Hematopoietic multipotent progenitor cell treated with erythropoietin and hydrocortisone succinate and interleukin-3 and kit ligand, for 8 days (in vitro differentiated cells): ENCODE measurements at places on chromosomes 5 and 9.

GRCh38 chr5:132300577-132301343, 6.6 kb downstream of the SLC22A4 start:
- DNase-seq = peak; percentile 81

DNA sequence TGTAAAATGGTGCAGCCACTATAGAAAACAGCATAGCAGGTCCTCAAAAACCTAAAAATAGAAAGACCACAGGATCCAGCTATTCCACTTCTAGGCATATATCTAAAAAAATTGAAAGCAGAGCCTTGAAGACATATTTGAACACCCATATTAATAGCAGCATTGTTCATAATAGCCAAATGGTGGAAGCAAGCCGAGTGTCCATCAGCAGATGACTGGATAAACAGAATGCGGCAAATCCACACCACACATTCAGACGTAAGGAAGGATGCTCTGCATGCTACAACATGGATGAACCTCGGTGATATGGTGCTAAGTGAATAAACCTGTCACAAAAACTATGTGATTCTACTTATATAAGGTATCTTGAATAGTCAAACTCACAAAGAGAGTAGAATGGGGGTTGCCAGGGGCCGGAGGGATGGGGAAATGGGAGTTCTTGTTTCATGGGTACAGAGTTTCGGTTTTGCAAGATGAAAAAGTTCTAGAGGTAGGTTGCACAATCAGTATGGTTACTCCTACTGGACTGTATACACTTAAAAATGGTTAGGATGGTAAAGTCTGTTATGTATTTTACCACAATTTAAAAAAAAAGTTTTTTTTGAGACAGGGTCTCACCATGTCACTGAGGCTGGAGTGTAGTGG, 17.1 kb upstream of the HSD17B3 start:
- no peak for DNase-seq

DNA sequence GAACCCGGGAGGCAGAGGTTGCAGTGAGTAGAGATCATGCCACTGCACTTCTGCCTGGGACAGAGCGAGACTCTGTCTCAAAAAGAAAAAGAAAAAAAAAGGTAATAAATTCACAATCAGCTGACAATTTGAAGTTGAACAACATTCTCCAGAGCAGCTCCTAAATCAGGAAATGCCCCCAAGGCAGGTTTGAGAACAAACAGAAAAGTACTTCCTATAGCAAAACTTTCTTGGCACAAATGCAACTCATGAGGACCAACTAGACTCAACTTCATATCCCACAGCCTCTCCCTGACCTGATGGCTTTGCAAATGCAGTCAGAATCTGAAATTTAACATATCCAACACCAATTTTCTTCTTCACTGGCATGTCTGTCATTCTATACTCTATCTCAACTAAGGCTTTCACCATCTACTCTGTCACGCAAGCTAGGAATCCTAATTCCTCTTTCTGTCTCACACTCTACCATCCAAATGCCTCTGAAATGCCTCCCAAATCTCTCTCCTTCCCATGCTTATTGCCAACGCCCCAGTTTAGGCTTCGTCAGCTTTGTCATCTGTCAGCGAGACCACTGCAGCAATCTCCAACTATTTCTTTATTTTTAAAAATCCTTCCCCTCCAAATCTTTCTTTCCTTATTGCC, 113.3 kb downstream of the MAPKAP1 start:
- DNase-seq = no peak

DNA sequence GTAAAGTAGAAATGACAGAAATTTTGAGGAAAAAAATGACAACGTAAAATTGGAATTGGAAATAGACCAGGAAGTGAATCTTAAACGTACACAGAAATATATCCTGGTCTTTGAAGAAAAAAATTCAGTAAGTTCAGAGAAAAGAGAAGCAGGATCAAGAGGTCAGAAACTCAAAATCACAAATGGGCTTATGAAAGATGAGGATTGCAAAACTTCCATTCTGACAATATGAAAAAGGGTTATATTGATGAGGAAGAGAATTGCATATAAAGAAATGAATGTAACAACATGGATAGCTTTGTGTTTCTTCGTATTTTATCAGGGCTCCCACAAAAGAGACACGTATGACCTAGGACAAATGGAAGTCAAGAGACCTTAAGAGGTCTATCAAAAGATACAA, 58.1 kb downstream of the OXCT1 start:
- DNase-seq = no peak

- peak; percentile 19 for DNase-seq
Observed at GRCh38 chr5:142717582-142718215, 31.8 kb upstream of the FGF1 start.

GRCh38 chr5:16578474-16578883, 38.3 kb downstream of the RETREG1 start:
- no peak for DNase-seq

DNA sequence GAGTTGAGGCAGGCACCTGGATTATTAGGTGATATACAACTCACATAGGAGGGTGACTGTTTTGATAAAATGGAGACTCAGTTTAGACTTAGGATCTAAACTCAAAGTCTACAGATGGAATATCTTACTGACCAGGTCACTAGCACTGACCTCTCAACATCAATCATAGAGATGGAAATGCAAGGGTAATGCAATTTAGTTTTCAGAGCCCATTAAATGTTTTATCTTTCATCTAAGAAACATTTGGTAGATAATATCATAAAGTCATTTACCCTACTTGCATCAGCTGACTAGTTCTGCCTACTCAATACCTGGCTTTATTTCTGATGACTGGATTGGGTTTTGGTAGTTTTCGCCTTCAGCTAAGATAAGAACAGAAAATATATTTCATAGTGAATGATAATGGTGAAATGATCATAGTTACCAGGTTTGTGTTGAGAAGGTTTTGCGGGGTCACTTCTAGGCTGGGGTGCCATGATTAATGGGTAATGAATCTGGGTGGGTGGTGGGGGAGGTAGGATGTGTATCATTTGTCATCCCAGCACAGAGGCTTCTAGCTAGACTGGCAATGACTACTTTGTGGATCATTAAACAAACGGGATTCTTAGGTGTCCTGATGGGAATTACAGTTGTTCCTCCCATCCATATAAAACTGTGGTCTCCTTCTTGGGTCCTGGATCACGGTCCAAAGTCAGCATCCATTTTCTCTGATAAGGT, 173.4 kb downstream of the PPP2R2B start:
- no peak for DNase-seq

GRCh38 chr5:132207778-132208177, 19.9 kb downstream of the P4HA2 start:
- DNase-seq = no peak

DNA sequence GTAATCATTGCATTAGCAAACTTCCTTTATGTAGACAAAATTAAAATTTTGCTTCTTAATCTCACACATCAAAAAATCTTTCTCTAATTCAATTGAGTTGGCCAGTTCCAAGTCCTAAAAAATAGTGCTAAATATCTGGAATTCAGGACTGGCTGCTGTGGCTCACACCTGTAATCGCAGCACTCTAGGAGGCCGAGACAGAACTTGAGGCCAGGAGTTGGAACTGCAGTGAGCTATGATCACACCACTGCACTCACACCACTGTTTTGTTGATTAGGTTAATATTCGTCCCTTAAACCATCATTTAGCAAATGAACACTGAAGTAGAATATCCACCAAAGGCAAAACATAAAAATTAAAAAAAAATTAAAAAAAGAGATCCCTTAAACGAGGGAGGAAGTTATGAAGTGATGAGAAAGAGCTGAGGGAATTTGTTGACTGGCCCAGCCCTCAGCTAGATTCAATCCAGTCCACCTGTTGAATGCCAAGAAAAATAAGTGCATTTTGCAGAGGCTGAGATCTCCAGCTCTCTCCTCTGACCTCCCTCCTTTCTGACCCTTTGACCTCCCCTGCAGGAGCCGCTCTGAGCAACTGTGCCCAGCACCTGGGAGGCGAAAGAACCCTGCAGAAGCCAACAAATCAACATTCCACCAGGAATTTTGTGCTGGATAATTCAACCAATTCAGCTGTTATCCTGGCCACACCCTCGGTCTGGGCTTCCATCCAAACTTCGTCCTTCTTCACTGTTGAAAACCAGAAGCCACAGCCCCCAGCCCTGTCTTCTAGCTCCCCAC, 96.8 kb downstream of the OR2K2 start:
- no peak for DNase-seq

- DNase-seq = no peak
Observed at GRCh38 chr9:68793605-68794343, 88.7 kb downstream of the PIP5K1B start.

DNA sequence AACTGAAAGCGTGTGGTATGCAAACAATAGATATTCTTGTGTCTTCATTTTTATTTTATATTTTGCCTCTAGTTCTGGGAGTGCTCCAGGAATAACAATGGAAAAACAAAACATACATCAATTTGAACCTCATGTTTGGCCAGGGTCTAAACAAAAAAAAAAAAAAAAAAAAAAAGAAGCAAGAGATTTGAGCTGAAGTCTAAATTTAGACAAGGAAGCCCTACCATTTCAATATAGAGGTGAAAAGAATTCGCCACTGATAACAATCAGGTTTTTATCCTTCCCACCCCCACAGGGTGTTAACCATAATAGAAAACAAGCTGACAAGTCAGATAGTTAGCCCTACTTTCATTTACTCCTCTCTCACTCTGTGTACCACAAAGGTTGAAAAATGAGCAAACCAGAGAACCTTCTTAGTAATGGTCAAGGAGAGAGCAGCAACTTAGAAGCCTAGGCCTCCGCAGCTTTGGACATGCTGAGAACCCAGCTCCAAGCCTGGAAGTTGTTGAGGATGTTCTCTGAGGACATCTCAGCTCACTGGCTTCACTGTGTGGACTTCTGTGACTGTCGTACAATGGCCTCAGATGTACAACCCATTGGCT, 118.2 kb upstream of the HMHB1 start:
- no peak for DNase-seq

DNA sequence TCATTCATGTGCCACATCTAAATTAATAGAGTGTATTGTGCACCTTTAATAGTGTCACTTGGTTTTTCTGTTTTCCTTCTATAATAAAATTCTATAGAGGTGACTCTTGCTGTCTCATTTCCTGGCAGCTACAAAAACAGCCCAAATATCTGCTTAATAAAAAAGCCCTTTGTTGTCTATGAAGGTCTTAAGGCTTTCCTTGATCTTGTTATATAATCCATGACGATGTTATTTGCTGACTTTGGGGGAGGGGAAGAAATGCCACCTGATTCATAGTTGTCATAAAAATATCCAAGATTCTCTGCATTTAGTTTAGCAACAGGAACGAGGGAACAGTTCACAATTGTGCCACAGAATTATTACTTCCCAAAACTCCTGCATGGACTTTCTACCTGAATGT, 31.3 kb downstream of the CPEB4 start:
- DNase-seq = no peak

DNA sequence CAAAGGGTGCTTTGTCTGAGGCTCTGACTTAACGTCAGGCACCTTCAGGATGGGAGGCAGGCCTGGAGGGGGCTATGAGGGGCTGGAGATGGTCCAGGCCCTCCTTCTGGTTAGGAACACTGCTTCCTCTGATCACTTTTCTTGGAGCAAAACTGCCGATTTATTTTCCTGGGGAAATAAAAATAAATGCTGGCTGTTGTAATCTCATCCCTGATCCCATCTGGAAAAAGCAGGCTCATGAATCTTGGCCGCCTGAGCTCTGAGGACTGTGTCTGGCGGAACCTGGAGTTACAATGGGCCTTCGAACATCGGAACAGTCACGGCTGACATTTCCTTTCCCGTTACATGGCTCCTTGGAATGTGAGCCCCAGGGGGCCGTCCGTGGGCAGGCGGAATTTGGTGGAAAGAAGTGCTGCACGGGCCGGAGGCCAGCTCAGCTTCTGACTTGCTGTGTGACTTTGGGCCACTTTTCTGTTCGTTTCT, 157.8 kb downstream of the RGS3 start:
- DNase-seq = no peak

DNA sequence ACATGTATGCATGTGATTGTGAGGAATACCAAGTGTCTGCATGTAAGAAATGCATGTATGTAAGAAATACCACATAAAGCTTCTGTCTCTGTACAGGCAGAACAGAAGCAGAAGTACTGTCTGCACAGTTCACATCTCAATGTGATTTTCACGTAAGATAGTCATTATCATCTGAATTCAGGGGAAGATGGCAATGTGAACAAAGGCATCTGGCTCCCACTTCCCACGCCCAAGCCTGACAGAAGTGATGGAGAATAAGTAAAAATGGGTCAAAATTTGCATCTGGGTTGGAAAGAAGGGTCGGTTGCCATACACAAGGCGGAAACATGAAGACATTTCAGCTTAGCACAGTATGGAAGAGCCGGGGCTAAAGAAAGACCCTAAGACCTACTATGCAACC, 71.7 kb downstream of the SUSD1 start:
- DNase-seq = no peak

GRCh38 chr9:89993678-89994630, 389.1 kb downstream of the GADD45G start:
- DNase-seq = peak; percentile 3

- DNase-seq = no peak
Observed at GRCh38 chr5:177988989-177989625, 6.9 kb downstream of the PROP1 start.
